Epithelial cell of umbilical artery (primary cell): ENCODE measurements at places on chromosomes 3 and 15. TPM values are rescaled to one million over a fixed set of nuclear protein-coding genes. Genes with fewer than 3 reads are reported as not detected.

Gene PRKCD
- 2.3 and 5.5 TPM in 2 replicates for total RNA-seq

Gene TMEM87A
- total RNA-seq = 68.5 and 70.2 TPM in 2 replicates

Gene DCUN1D1
- 30.9 and 42.2 TPM in 2 replicates for total RNA-seq

Gene ITGB5
- total RNA-seq = 88.3 and 118 TPM in 2 replicates

Gene TIMP4
- total RNA-seq = not detected in 2 replicates

Gene INSYN1
- total RNA-seq = not detected in 2 replicates

Gene PPIB
- total RNA-seq = 1,190 and 4,497 TPM in 2 replicates

Gene ZNF385D
- under 0.01 TPM in 1 of 2 replicates, not detected in the other for total RNA-seq

Gene TMED3
- 141 and 169 TPM in 2 replicates for total RNA-seq

Gene FAH
- 14.3 and 18.8 TPM in 2 replicates for total RNA-seq

Gene SCAMP5
- 2.6 and 9.4 TPM in 2 replicates for total RNA-seq

Gene MITF
- total RNA-seq = 2.3 TPM in 2 replicates

Gene CMTM8
- total RNA-seq = 1.5 and 1.6 TPM in 2 replicates

Gene PP2D1
- not detected in 2 replicates for total RNA-seq

Gene FBXL22
- under 0.01 TPM in 1 of 2 replicates, not detected in the other for total RNA-seq

Gene NCKIPSD
- total RNA-seq = 3.6 and 4.7 TPM in 2 replicates

Gene SLC12A1
- total RNA-seq = not detected in 2 replicates

Gene STXBP5L
- total RNA-seq = not detected in 2 replicates

Gene KATNBL1
- 58.5 and 82.2 TPM in 2 replicates for total RNA-seq

Gene FEZF2
- total RNA-seq = not detected in 2 replicates

Gene STAB1
- 189 and 191 TPM in 2 replicates for total RNA-seq

Gene SENP7
- 10.4 and 13.7 TPM in 2 replicates for total RNA-seq

Gene UBA3
- 79.6 and 97.7 TPM in 2 replicates for total RNA-seq

Gene VWA5B2
- total RNA-seq = not detected in 2 replicates

Gene CKMT1B
- total RNA-seq = not detected in 2 replicates

Gene SCN11A
- under 0.01 TPM in 1 of 2 replicates, not detected in the other for total RNA-seq

Gene ZNF148
- 23.4 and 27.7 TPM in 2 replicates for total RNA-seq

Gene SEC61A1
- total RNA-seq = 191 and 215 TPM in 2 replicates

Gene NANOGP8
- not detected in 2 replicates for total RNA-seq

Gene ABI3BP
- total RNA-seq = 8.1 and 54.3 TPM in 2 replicates

Gene SETD5
- total RNA-seq = 31.6 and 33.1 TPM in 2 replicates

Gene POTEB2
- not detected in 2 replicates for total RNA-seq

Gene ARGFX
- total RNA-seq = not detected in 2 replicates

Gene CD96
- not detected in 2 replicates for total RNA-seq

Gene TMEM266
- total RNA-seq = under 0.01 TPM in 1 of 2 replicates, not detected in the other

Gene KLF15
- total RNA-seq = 0.65 and 1.1 TPM in 2 replicates

Gene COL6A5
- not detected in 2 replicates for total RNA-seq

Gene CACNA2D3
- not detected in 2 replicates for total RNA-seq

Gene TM4SF18
- total RNA-seq = 48.7 and 164 TPM in 2 replicates

Gene GJD2
- not detected in 2 replicates for total RNA-seq

Gene PLSCR5
- not detected in 2 replicates for total RNA-seq

Gene C3orf85
- not detected in 2 replicates for total RNA-seq

Gene HACL1
- total RNA-seq = 40.4 and 42.2 TPM in 2 replicates

Gene NRROS
- total RNA-seq = 3.2 and 4.1 TPM in 2 replicates

Gene NR1I2
- 0.15 TPM in 1 of 2 replicates, not detected in the other for total RNA-seq

Gene CPN2
- total RNA-seq = not detected in 2 replicates

Gene CPLX3
- not detected in 2 replicates for total RNA-seq
